Endothelial cell of umbilical vein (primary cell): ENCODE measurements at places on chromosomes 16 and 17. TPM values are rescaled to one million over a fixed set of nuclear protein-coding genes. Genes with fewer than 3 reads are reported as not detected.
A peak's percentile ranks its signal among the peaks of the same experiment; 100 is the strongest.

DNA sequence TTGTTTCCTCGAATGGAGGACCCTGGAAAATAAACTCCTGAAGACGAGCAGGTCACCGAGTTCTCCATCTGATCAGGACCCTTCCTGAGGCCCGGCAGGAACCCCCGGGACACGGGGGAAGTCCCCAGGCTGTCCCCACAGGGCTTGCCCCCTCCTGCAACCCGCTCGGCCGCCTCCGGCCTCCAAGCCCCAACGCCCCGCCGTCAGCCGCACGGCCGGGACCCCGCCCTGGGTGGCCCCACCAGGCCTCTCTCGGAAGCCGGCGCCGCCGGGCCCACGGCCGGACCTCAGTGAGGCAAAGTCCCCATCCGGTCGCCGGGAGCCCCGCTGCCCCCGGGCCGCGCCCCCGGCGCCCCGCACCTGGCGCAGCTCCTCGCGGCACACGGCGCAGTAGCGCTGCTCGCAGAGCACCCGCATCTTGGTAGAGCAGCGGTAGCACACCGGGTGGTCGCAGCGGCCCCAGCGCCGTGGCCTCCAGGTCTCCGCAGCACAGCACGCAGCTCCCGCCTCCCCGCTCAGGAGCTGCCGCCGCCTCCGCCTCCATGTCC, 383 bp downstream of the ZNF598 start:
- no peaks in the 10 kb centered on the region for H3K36me3 ChIP-seq
- H3K4me3 ChIP-seq = peak overlapping the region; percentile 72
- DNase-seq = peak; percentile 26
- no peaks in the 10 kb centered on the region for H3K27me3 ChIP-seq
- peak overlapping the region; percentile 82 for H3K27ac ChIP-seq

- no peaks in the 10 kb centered on the region for H3K4me1 ChIP-seq
- H3K4me3 ChIP-seq = no peak overlapping the region
- no peaks in the 10 kb centered on the region for H3K27me3 ChIP-seq
- no peaks in the 10 kb centered on the region for H3K36me3 ChIP-seq
- DNase-seq = no peak
- no peak overlapping the region for H3K27ac ChIP-seq
Measured at GRCh38 chr16:14388243-14388642, 241.8 kb downstream of the PARN start.

ENPP7 gene
- total RNA-seq = not detected in 2 replicates

CWC25 gene
- total RNA-seq = 19.7 and 20.0 TPM in 2 replicates

SLC38A8 gene
- total RNA-seq = not detected in 2 replicates
